ENCODE measurements at places on chromosomes 16 and 17.

DNA sequence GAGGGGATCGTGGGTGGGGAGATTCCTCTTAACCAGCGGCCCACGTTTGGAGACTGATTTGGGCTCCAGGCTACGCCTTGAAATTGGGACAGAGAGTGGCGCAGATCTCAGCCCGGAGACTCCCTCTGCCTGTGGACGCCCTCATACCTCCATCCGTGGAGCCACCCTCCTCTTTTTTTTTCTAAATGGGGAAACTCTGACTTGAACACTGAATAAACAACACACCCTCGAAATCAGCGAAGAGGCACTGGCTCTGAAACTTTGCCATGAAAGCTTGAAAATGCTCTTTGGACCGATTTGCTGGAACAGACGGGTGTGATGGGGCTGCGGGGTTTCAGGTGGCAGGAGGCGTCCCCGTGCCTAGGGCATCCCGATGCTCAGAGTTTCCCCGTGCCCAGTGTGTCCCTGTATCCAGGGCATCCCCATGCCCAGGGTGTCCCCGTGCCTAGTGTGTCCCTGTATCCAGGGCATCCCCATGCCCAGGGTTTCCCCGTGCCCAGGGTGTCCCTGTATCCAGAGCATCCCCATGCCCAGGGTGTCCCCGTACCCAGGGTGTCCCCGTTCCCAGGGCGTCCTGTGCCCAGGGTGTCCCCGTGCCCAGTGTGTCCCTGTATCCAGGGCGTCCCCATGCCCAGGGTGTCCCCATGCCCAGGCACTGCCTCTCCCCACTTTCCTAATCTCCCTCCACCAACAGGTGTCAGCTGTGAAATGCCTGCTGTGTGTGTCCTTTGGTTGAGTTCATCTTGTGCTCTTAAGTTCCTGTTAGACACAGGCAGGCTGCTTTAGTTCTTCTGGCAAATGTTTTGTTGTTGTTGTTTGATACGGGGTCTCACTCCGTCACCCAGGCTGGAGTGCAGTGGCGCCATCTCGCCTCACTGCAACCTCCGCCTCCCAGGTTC lies 187.0 kb downstream of the SEC14L1 start:
- DNase-seq, result no peak

GRCh38 chr16:86533767-86534351 lies 21.2 kb downstream of the MTHFSD start:
- no peak for DNase-seq

DNA sequence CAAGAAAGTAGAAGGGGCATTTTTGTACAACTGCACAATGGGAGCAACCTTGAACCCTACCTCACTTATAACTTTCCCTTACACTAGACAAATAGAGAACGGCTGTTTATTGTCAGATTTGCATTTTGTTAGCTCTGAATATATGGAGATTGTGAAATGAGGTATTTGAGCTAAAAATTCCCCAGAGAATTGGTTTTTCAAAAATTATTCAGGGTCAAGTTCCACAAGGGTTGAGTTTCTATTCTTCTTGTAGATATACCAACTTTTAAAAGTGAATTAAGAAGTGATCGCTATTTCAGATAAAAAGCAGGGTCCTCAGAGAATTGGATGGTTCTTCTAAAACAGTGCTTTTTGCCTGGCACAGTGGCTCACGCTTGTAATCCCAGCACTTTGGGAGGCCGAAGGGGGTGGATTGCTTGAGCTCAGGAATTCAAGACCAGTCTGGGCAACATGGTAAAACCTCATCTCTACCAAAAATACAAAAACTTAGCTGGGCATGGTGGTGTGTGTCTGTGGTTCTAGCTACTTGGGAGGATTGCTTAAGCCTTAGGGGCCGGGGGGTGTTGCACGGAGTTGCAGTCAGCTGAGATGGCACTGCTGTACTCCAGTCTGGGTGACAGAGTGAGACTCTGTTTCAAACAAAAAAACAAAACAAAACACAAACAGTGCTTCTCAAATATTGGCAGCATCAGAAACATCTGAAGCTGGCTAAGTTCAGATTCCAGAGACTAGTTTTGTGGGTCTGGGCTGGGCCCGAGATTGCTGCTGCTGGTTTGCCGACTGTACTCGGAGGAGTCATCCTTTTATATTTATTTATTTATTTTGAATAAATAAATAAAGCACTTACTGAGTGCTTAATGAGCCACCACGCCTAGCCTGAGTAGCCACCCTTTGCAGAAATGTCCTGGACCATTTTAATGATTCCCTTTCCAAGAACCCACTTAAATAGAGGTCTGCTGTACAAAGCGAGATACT lies 50.9 kb downstream of the PECAM1 start:
- DNase-seq, result no peak

DNA sequence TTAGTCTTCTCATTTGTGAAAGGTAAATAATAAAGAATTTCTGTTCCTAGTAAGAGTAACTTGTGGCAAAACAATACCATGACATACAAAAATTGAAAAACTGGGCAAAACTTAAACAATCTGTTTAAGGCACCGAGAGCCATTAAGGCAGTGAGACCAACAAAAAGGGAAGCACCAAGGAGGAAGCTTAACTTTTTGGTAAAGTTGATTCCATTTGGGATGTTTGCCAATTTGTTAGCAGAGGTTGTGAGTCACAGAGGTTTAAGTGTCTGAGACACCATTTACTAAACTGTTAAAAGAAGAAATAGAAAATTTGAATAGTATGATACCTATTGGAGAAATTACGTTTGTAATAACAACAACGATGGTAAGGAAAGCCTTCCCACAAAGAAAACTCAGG lies 4.9 kb downstream of the SLC35G3 start:
- peak; percentile 27 for DNase-seq

GRCh38 chr16:67388591-67388990 lies 4.7 kb downstream of the TPPP3 start:
- DNase-seq, result no peak

- DNase-seq, result no peak
These were observed 5.8 kb downstream of the ESRP2 start for GRCh38 chr16:68230176-68230571.

DNA sequence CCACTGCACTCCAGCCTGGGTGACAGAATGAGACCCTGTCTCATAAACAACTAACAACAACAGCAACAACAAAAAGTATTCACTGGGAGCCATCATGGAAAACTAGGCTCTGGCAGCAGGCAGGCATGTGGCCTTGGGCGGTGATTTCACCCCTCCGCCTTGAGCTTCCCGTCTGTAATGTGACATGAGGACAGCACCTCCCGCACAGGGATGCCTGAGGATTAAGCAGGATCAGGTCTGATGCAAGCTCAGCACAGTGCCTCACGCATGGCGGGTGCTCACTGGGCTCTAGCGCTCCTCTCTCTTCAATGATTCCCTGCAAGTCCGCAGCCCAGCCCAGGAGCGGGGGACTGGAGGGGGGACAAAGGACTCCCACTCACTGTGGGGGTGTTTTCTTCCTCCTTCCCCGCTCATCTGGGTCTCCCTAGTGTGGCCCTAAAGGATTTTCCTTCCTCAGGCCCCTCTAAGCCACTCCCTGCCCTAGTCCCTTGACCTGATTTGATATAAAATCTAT lies 2.8 kb downstream of the PLCD3 start:
- no peak for DNase-seq

- DNase-seq, result no peak
These were observed 2.2 kb upstream of the UBE2Z start for GRCh38 chr17:48905987-48906515.

DNA sequence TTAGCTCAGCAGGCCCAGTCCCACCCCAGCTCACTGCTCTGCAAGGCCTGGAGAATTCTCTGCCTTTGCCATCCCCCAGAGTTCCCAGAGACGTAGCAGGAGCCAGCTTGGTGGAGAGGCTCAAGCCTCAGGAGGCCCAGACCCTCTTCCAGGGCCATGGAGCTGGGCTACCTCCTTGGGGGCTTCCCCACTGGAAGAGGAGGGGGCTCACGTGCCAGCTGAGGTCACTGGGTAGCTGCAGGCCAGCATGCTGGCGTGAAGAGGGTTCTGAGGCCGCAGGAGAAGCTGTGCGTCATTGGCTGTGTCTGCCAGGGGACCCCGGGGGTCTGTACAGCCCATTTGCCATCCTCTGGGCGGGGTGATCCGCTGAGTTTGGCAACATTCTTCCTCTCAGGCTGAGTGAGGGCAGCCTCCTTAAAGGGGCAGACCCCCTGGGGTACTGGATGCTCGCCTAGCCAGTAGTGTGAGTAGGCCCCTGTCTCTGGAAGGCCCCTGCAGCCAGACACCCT lies 131.6 kb downstream of the RAB11FIP4 start:
- no peak for DNase-seq

GRCh38 chr16:56716761-56717160 lies 13.2 kb upstream of the NUP93 start:
- no peak for DNase-seq

Measured in stromal cell of bone marrow (primary cell).